ENCODE measurements at places on chromosomes 4 and X. TPM values are rescaled to one million over a fixed set of nuclear protein-coding genes. Genes with fewer than 3 reads are reported as not detected.

DNA sequence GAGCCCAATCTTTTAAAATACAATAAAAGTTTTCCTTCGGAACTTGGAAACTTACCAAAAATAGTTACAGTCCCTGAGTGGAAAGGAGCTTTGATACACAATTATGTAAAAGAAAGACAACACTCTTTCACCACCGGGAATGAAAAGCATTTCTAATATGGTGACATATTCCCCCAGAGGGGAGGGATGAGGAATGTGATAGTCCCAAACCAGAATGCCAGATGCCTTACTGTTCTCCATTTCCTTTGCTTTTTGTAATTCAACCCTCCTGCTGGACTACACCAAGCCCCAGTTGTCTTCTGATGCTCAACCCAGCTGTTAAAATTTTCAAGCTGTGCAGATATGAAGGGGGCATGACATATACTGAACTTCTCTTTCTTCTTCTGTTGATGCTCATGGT lies 4.1 kb downstream of the PRIMPOL start:
- DNase-seq = no peak

- no peak for DNase-seq
These were observed 2017.6 kb upstream of the IGFBP7 start for GRCh38 chr4:59127743-59128142.

DNA sequence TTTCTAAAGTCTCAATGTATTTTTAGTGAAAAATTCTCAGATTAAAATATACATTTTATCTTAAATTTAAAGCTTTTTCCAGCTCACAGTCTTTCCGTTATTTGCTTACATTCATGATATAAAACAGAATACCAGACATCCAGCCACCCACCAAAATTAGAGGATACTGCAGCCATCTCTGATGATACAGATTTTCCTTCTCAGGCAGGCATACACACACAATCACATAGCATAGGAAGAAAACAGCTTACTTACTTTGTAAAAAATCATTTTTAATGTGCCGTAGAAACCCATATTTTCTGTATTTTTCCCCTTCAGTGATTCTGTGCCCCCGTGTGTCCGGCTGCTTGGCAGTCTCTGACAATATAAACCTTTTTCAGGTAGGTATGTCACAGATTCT lies 183.7 kb downstream of the FBXW7 start:
- no peak for DNase-seq

DNA sequence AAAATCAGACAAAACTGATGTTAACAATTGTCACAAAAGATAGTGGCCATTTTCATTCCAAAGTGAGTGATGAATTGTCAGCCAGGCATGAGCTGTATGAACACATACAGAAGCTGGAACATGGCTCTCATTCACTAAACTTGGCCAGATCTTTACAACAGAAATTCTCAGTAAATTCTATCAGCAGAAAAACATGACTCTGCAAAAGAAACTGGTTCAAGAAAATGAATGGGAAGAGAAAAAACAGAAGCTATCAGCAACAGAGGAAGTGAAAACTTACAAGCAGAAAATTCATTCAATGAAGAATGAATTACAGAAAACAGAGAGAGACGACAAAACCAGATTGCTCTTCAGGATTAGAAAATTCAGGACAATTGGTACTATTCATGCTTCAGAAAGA lies 249.6 kb downstream of the COL25A1 start:
- DNase-seq = no peak

- no peak for DNase-seq
These were observed 78.0 kb upstream of the TMEM33 start for GRCh38 chr4:41857226-41857641.

- DNase-seq = peak; percentile 14
These were observed 551.4 kb downstream of the IQCM start for GRCh38 chr4:149264093-149264733.

DNA sequence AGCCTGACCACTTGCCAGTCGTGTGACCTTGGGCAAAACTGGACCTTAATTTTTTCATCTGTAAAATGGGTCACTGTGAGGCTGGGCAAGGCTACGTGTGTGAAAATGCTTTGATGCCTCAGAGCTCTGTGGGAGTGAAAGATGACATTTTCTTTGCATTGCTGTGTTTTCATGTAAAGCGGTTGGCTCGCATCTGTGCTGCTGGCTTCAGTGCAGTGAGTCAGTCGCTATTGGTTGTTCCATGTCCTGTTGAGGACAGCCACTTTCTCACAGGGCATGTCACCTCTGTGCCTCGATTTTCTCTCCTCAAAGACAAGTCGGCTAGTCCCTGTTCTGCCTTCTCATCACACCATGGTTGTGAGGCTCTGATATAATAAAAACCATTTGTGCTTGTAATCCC lies 4.4 kb downstream of the MTMR1 start:
- DNase-seq = no peak

DNA sequence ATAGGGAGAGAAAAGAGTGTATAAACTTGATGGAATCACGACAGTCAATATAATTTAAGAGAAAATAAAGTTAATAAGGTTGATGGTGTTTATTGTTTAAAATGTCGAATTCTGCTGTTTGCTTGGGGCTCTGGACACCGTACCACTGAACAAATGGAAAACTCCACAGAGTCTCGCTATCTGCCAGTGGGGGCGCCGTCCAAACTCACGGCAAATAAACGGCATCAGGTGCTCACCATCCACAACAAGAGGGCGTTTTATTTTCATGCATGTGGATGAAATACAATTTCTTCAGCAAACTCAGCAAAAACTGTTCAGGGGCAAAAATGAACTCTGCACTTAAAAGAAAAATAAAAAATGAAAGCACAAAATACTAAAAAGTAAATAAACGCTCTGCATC lies 46.6 kb upstream of the FAM47C start:
- DNase-seq = no peak

Gene TEX13B
- total RNA-seq = not detected

Gene WDFY3
- total RNA-seq = 179 TPM

Gene DDX53
- total RNA-seq = not detected

Gene CTBP1
- total RNA-seq = 98.8 TPM

Gene SNX12
- 59.8 TPM for total RNA-seq

Gene ZMAT1
- total RNA-seq = 12.8 TPM

Data from spinal cord (tissue), 10 donors.